ENCODE measurements at places on chromosomes 2 and 18.
A peak's percentile ranks its signal among the peaks of the same experiment; 100 is the strongest.

DNA sequence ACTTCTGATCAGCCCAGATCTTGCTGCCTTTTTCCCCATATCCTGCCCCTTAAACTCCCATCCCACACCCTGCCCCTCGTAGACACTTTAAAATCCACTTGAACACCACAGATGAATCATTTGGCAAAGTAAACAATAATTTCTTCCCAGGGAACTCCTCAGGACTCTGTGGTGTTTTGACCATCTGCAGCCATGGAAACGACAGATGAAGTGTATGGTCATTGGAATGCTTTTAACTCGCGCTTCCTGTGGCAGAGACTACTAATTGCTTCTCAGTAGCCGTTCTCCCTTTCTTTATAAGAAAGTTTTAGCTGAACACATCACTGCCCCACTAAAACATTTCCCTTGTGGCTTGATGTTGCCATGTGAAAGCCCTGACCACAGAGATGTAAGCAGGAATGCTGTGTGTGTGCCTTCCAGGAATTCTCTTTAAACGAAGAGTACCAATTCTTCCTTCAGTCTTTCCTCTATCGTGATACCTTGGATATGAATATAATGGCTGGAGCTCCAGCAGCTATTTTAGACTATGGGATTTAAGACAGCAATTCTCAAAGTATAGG is 92.7 kb upstream of the PARD3B start:
- no peak for DNase-seq

- DNase-seq: no peak
These were observed 96.7 kb upstream of the ACAA2 start for GRCh38 chr18:49910019-49910418.

- DNase-seq: no peak
These were observed 190.1 kb downstream of the TTC32 start for GRCh38 chr2:19711470-19712372.

GRCh38 chr18:62426191-62426488 is 96.7 kb upstream of the ZCCHC2 start:
- no peak for DNase-seq

- DNase-seq: peak; percentile 50
These were observed 150.7 kb upstream of the DLX2 start for GRCh38 chr2:172253190-172254052.

DNA sequence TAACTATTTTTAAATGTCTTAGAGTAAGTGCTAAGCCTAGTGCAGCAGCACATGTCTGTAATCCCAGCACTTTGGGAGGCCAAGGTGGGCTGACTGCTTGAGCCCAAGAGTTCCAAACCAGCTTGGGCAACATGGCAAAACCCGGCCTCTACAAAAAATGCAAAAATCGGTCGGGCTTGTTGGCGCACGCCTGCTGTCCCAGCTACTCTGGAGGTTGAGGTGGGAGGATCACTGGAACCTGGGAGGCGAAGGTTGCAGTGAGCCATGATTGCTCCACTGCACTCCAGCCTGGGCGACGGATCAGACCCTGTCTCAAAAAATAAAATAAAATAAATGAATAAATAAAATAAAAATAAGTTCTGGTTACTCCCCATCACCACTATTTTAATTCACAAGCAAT is 783.4 kb downstream of the ERBB4 start:
- no peak for DNase-seq

DNA sequence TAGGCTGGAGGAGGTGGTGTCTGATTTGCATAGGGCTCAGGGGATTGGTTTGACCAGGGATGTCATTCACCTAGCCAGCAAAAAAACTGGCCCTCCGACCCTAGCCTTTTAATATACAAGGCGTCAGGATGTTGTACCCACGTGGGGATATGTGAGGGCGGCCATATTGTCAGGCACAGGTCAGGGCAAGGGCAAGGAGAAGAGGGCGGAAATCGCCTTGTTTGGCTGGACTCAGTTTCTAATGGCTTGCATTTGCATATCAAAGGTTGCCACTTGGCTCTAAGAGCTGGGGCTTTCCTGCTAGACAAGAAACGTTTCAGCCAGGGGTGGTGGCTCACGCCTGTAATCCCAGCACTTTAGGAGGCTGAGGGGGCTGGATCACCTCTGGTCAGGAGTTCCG is 24.9 kb upstream of the PDCL3 start:
- no peak for DNase-seq

GRCh38 chr2:151977631-151978030 is 121.2 kb downstream of the CACNB4 start:
- no peak for DNase-seq

DNA sequence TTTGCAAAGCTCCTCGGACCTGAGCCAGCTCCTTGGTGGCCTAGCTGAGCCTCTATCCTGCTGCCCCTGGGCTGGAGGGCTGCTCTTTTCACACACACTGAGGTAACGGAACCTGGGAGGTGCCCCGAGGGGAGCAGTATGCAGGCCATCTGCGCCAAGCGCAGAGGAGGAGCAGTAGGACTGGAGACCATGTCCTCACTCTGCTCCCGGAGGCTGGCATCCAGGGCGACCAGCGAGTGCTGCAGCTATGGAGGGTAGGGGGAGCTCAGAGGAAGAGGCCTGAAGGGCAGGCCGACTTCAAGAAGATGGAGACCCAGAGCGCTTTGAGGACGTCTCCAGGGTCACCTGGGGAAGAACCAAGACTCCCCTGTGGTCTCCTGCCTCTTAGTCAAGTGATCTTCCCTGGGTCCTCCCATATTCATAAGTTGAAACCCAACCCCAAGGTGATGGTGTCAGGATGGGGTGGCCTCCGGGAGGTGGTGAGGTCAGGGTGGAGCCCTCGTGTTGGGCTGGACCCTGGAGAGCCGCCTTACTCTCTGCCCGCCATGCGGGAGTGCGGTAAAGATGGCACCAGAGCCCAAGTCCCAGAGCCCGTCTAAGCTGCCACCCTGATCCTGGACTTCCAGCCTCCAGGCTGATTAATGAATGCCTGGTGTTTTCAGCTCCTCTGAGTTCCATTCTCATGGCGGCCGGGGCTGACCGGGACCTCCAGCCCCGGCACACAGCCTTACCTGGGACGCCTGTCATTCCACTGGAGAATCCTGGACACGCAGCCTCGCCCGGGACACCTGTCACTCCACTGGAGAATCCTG is 160.7 kb downstream of the NDUFA10 start:
- DNase-seq: no peak

GRCh38 chr2:12170121-12170520 is 423.7 kb downstream of the LPIN1 start:
- DNase-seq: no peak

DNA sequence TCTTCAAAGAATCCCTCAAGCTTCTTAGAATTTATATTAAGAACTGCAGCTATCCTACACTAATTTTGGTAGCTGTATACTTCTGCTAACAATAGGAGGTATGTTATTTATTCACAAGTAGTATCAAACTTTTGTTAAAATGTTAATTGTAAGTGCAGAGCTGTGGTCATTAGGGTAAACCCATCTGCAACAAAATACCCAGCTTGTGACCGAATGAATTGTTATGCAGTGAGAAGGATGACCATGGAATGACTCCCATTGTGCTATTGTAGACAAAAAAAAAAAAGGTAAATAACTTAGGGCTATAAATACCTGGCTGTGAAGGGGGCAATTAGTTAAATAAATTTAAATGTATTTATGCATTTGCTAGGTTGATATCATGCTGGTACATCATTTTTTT is 186.1 kb downstream of the ADCYAP1 start:
- no peak for DNase-seq

- DNase-seq: no peak
These were observed 86.0 kb downstream of the PTRHD1 start for GRCh38 chr2:24707143-24707542.

GRCh38 chr2:200814917-200815316 is 3.2 kb downstream of the BZW1 start:
- DNase-seq: no peak

DNA sequence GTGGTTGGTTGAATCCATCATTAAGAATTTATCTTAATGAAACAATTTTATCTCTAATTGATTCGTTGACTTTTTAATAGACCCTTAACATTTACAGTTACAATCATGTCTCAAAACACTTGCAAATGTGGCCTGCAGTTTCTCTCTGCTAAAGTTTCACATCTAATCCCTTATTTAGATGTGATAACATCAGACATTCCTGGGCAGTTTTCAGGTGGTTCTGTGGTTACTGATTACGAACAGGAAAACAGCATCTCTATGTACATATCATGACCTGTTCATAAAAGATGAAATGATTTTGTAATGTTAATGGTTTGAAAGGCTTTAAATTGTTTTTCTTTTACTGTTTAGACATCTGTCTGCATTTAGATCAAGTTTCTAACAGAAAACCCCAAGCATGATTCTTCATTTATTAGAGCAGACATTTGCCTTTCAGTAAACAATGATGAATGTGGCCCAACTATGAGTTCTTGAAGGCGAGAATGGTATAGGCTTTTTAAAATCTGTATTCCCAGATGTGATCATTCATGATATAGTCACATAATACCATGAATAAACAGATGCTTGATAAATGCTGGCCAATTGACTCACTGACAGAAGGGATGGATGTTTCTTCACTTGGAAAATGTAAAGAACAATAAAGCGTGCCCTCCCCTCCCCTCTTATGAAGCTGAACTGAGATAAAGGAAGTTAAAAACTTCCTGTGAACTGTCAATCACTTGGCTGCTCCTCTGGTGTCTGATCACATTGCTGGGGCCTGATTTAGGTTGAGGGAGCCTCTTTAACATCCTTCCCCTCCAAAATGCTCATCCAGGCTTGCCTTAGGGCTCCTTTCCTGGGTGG is 3.5 kb downstream of the CAPN14 start:
- DNase-seq: no peak

DNA sequence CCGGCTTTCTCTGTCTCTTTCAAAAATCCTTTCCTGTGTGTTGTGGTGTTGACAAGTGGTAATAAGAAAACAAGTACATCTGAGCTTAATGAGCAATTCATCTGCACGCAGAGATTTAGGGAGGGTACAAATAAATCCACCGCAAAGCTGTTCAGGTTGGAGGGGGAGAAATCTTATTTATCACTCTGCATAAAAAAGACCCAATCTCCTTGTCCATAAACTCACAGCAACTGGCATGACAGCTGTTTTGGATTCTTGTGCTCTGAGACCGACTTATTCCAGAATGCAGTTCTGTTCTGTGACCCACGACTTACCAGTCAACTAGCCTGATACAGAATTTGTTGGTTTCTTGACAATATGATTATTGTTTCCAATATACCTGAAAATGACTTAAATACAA is 380.1 kb downstream of the SOX11 start:
- no peak for DNase-seq

- no peak for DNase-seq
These were observed 48.7 kb upstream of the NBEAL1 start for GRCh38 chr2:202965810-202966460.

- no peak for DNase-seq
These were observed 184.9 kb downstream of the GLI2 start for GRCh38 chr2:120920454-120921148.

DNA sequence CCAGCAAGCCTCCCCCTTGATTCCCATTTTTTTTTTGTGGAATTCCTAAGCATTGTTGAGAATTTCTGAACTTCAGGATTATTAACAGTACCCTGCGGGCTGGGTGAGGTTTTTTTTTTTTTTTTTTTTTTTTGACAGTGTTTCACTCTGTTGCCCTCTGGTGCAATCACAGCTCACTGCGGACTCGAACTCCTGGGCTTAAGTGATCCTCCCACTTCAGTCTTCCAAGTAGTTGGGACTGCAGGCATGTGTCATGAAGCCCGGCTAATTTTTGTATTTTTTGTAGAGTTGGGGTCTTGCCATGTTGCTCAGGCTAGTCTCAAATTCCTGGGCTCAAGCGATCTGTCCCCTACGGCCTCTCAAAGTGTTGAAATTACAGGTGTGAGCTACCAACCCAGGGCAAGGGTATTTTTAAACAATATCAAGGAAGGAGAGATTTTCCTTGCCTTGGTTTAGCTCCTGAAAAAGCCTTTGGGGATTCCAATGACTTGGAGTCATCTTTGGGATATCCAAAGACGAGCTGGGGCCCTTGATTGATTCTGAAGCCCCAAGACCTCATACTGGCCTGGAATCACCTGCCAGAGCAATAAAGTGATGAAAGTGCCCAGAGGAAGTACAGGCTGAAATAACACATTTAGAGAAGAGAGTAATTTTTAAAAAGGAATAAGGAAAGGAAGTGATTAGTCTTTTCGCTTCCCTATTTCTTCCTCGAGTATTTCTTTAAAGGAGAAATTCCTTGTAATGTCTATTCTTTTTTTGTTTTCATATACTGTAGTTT is 240.2 kb downstream of the TGIF1 start:
- DNase-seq: no peak

- no peak for DNase-seq
These were observed 62.0 kb downstream of the MBD2 start for GRCh38 chr18:54162431-54162830.

Measured in stimulated activated CD8-positive, alpha-beta memory T cell treated with anti-CD3 and anti-CD28 coated beads, Interleukin-4, amount 100 ng/mL, for 1 hour (primary cell).